ENCODE measurements at places on chromosomes 5 and 9.

DNA sequence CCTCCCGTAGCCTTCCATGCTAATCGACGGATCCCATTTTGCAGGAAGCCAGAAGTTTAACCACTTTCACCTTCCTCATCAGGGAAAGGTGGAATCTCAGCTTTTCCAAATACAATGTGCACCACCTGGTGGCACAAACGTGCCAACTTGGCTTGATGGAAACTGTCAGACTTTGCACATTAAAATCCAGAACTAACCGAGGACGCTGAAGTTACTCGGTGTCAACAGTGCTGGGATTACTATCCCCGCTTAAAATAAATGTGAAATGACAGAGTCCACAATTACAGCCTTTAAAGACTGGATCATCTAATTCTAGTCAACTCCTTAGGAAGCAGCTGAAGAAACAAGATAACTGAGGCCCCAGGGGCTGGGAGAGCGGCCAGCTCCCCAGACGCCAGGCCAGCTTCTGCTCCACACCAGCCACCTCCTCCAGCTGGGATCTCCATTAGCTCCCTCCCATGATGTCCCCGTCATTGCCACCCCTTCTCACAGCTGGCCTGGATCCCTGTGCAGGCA, 50.1 kb upstream of the RETREG1 start:
- DNase-seq = no peak

- peak; percentile 90 for DNase-seq
Observed at GRCh38 chr9:124617477-124618141, 110.4 kb upstream of the NR5A1 start.

DNA sequence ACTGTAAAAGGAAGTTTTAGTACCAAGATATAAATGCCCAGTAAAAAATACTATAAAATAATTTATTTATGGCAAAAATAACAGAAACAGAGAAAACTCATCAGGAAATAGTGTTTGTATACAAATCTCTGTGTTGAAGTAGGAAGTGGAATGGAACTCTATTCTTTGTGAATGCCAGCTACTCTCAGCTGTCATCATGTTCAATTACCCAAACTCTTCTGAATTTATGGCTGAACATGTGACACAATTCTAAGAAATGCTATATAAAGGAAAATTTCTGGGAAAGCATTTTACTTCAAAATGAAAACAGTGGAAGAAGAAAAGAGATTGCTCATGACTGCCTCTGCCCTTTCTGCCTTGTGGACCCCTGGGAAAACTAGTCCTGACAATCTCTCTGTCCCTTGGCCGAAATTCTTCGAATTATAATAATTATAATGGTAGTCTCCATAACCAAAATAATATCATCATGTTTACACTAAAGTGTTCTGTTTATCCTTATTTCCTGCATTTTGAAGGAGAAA, 522.3 kb upstream of the ST8SIA4 start:
- DNase-seq = no peak

- no peak for DNase-seq
Observed at GRCh38 chr5:149831492-149831891, 101.4 kb downstream of the PPARGC1B start.

All from HAP-1 (cell line).